RWPE1 (cell line): ENCODE measurements at places on chromosomes 7 and 10.

DNA sequence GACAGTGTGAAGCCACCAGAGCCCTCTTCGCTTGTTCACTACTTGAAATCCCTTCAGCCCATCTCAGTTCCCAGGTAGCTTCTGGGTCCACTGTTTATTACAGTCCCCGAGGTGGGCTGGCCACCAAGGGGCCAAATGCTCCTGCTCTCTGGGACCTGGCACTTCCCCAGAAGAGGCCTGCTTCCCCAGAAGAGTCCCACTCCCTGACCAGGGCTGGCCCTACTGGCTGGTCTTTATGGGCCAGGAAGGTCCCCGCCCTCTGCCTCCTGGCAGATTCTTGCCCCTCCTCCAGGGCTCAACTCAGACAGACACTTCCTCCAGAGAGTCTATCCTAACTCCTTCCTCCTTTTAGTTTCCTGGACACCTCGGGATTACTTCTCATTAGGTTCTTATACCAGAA lies 70.7 kb upstream of the LRRC18 start:
- DNase-seq = no peak

DNA sequence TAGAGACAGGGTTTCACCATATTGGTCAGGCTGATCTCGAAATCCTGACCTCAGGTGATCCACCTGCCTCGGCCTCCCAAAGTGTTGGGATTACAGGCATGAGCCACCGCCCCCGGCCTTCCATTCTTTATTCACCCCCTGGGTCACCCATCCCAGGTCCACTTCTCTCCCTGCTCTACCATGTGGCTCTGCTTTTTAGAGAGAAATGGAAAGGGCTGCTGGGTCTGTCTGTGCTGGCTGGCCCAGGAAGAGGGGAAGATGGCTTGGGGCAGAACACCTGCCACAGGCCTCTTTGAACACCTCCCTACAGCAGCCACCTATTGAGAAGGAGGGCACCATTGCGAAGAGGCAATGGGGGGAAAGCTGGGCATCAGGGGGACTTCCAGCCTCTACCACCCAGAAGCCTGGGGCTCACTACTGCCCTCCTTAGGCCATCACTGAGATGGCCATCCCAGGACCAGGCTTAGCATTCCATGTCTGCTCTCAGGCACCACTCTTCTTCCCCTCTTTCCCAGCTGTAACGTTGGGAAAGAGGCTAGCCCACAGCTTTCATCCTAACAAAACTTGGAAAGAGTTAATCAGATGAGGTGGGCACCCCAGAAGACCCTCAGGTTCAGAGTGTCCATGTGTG lies 256.3 kb downstream of the GRID1 start:
- DNase-seq = no peak

DNA sequence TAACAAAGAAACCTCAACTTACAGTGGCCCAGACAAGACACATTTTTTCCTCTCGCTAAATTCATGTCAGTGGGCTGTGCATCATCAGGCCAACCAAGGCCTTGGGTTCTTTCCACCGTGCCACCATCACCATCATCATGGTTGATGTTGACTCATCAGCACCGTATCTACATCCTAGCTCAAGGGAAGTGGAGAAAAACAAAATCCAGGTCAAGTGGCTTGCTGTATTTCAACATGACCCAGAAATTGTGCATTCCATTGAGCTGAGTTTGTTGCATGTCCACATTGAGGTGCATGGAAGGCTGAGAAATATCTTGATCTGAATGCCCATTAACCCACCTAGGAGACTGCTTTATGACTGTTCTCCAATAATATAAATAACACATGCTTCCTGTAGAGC lies 312.4 kb upstream of the CDC14C start:
- DNase-seq = peak; percentile 6

GRCh38 chr7:139776486-139777132 lies 1.2 kb downstream of the HIPK2 start:
- DNase-seq = peak; percentile 20

DNA sequence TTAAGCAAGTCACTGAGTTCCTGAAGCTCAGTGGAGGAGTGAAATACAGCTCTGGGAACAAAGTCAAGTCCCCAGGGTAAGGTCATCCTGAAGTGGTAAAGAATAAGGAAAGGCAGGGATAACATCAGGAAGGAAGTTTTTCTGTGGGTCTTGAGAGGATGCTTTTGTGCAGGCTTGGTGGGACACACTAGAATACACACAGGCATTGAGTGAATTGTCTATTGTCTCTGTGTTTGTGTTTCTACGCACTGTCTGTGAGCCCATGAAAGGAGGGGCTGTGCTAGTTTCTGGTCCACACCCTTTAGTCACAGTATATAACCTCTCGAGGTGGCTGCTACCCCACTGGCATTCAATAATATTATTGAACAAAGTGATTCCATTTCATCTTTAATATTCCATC lies 95.8 kb upstream of the ABCB5 start:
- no peak for DNase-seq

GRCh38 chr10:118106426-118106825 lies 59.7 kb upstream of the RAB11FIP2 start:
- no peak for DNase-seq

- no peak for DNase-seq
Observed at GRCh38 chr10:117546581-117547015, 4.1 kb downstream of the EMX2 start.

GRCh38 chr7:129359638-129360037 lies 74.6 kb upstream of the STRIP2 start:
- no peak for DNase-seq

- no peak for DNase-seq
Observed at GRCh38 chr10:103563231-103564115, 70.0 kb downstream of the NEURL1 start.

DNA sequence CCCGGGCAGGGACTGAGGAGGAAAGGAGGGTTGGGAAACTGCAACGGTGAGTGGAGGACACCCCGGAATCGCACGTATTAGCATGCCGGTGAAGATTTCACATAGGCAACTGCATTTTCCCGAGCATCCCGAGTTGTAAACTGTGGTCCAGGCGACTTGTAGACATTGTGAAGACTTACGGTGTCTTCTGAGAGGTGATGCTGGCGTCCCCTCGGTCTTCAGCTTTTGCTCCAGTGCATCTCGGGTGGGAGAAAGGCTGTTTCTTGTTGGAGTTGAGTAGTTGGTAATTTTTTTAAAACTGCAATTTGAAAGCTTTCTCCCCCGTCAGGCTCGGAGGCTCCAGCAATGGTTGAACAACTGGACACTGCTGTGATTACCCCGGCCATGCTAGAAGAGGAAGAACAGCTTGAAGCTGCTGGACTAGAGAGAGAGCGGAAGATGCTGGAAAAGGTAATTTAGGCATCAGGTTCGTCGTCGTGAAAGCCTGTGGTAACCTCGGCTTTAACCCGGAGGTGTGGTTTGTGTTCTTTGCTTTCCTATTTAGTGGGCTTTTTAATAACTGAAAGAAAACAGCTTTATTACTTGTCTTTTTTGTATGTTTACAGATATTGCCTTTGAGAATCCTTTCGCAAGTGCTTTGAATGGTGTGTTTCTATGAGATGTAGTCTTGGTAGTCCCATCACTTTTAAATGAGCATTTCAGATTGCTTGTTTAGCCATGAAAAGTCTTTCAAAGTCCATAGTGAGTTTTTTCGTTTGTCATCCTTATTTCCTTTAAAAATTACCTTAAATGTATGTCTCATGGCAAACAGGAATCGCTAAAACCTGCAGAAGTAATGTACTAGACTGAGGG lies 687 bp downstream of the HELLS start:
- DNase-seq = peak; percentile 38

DNA sequence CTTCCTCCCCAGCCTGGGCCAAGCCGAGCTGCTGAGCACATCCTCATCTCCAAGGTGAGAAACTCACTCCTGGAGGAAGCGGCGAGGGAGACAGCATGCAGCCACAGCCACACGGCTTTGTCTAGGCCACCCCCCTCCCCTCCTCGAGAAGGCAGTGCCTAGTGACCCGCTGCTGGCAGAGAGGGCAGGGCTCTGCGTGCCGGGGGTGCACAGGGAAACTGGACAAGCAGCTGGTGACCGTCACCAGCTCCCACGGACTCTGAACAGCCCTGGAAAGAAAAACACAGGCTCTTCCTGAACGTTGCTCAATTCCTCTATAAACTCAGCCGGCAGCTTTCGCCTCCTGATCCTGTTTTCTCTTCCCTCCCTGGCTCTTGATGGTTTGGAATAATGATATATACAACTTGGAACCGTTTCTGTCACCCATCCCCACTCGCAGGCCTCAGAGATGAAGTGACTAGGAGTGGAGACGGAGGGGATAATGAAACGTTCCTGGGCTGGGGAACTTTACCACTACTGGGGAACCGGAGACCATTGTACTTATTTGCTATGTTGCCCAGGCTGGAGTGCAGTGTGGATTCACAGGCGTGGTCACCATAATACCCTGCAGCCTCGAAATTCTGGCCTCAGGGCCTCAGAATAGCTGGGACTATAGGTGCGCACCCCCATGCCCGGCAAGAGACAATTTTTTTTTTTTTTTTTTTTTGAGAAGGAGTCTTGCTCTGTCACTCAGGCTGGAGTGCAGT lies 19.3 kb downstream of the PAPOLB start:
- DNase-seq = no peak

GRCh38 chr7:115410972-115411686 lies 489.2 kb downstream of the MDFIC start:
- DNase-seq = no peak

DNA sequence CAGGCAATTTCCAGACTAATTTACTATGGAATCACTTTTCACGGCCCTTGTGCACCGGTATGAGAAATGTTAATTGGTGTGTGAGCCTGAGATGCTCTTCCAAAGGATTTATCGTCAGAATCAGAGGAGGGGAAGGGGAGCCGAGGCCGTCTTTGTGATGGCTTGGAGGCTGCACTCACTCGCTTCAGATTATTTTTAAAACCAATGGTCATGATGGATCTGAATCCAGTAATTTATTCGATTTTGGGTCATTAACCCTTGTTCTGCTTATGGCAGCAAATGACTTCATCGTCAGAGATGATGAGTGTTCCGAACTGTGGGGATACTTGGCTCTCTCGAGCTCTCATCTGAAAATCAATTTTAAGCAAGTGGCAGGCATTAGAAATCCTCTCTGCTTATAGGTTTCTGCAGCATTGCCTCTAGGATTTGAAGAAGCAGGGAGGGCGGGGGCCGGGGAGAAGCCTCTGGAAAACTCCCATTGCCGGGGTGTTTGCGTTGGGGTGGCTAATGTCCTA lies 576.3 kb downstream of the LRMDA start:
- DNase-seq = no peak

- no peak for DNase-seq
Observed at GRCh38 chr10:77386838-77387237, 250.8 kb downstream of the KCNMA1 start.

DNA sequence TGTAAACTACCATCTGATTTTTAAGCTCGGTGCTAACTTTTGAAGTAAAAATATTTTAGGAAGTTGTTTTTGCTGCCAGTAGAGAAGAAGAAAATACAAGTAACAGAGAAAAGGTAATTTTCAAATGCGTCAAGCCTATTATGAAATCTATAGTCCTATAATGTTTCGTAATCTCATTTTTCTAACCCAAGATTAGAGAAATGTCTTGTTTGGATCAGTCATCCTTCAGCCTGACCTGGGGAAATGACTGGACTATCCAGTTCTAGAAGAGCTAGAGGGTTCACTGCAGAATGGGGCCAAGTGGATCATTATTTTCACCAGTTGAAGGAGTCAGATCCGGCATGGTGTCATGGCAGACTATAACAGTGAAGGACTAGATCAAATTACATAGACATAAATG lies 62.7 kb upstream of the FGL2 start:
- DNase-seq = no peak

DNA sequence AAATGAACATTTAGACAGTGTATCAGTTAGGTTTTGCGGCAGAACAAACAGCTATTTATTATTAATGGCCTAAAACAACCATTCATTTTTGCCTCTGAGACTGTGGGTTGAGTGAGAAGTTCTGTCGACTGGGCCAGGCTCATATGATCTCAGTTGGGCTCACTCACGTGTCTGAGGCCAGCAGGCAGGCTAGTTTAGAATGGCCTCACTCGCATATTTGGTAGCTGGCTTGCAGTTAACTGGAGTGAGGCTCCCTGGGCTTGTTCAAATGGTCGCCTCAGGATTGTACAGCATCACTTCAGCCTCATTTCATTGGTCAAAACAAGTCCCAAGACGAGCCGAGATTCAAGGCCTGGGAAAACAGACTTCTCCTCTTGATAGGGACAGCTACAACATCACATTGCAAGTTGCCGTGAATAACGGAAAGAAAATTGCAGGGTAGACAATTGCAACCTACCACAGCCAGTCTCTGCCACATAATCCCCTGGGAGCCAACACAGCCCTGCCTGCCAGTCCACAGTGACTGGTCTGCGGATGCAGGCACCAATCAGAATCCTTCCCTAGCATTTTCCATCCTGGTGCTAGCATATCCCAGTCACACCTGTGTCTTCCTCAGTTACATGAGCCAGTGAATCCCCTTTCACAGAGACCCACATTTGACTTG lies 23.1 kb upstream of the PPIF start:
- DNase-seq = no peak

- DNase-seq = no peak
Observed at GRCh38 chr10:7192831-7193361, 217.9 kb downstream of the SFMBT2 start.

GRCh38 chr7:101681170-101682007 lies 52.3 kb upstream of the MYL10 start:
- DNase-seq = peak; percentile 78

DNA sequence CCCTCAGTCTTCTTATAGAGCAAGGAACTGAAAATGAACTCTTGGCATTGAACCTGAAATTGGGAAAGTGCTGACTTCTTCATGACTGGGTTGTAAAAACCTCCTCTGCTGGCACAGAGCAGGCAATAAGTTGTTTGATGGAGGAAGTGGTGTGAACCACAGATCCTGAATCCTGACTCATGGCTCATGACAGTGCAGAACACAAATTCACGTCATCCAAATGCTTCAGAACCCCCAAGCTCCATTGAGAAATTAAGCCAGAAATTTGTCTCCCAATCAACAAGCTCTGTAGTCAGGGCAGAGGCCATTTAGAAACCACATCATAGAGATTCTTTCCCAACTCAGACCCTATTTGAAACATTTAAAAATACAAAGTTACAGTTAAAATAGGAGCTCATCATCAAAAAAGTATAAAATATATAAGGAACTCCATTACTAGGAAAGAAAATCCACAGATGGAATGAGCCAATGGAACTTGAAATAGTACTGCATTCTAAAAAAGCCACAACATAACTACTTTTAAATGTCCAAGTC lies 10.3 kb upstream of the STK17A start:
- peak; percentile 83 for DNase-seq

- DNase-seq = peak; percentile 44
Observed at GRCh38 chr10:35635576-35635975, 6.5 kb downstream of the FZD8 start.

DNA sequence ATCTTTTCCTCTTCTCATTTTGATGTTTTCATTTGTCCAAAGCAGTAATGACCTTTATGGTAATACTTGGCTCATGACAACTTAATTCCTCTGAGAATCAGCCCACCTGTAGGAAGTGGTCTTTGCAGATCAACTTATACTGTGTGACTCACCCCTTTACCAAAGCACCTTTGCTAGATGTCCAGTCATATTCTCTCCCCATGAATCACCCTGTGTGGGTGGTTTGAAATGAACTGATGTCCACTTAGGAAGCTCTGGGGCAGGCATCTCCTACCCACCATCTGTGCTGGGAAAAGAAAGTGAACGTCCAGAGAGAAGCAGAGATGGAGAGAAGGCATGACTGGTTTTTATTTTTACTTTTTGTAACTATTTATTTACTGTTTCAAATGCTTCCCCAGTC lies 410.3 kb downstream of the KIF20B start:
- DNase-seq = peak; percentile 14
